K562 (cell line): ENCODE measurements at places on chromosomes 5 and 9.
A peak's percentile ranks its signal among the peaks of the same experiment; 100 is the strongest.

- no peak for DNase-seq
Observed at GRCh38 chr9:80644044-80644443, 1045.3 kb downstream of the TLE1 start.

- no peak for DNase-seq
Observed at GRCh38 chr5:77282337-77283027, 72.0 kb downstream of the PDE8B start.

DNA sequence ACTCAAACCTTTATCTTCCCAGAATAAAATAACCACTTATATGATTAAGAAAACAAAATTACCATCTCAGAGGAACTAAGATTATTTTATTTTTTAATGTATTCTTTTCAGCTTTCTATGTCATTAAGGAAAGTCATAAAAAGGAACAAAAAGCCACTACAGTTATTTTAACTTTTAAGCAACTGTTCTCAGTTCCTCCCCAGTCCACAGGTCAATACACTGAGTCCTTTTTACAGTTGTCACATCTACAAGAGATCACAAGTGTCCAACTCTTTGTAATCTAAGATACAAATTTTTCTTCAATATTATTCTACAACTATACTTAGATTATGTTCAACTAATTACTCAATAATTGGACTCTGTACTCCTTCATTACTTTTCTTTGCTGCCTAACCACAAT, 782.8 kb upstream of the ACO1 start:
- DNase-seq: no peak

GRCh38 chr9:96078897-96079490, 203.5 kb downstream of the ERCC6L2 start:
- DNase-seq: no peak

GRCh38 chr5:61559146-61559545, 227.1 kb downstream of the ZSWIM6 start:
- no peak for DNase-seq

DNA sequence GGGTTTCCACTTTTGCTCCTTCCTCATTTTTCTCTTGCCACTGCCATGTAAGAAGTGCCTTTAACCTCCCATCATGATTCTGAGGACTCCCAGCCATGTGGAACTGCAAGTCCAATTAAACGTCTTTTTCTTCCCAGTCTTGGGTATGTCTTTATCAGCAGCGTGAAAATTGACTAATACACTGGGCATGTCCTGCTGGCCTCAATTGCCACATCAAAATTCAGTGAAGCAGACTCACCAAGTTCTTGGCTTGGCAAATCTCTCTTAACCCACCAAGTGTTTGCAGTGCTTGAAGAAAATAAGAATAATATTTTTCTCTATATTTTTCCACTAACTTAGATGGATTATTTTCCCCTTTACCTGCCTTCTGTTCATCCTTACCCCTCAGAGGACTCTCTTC, 212.0 kb downstream of the BRINP1 start:
- no peak for DNase-seq

- no peak for DNase-seq
Observed at GRCh38 chr5:149766460-149767280, 36.6 kb downstream of the PPARGC1B start.

- no peak for DNase-seq
Observed at GRCh38 chr5:75525344-75525743, 13.7 kb downstream of the POLK start.

GRCh38 chr5:141960449-141961323, 2.7 kb upstream of the PCDH12 start:
- peak; percentile 89 for DNase-seq

- no peak for DNase-seq
Observed at GRCh38 chr9:19583890-19584289, 175.1 kb downstream of the ACER2 start.

- no peak for DNase-seq
Observed at GRCh38 chr5:145937432-145938250, 1.3 kb downstream of the SH3RF2 start.

- no peak for DNase-seq
Observed at GRCh38 chr5:125409234-125409860, 662.9 kb upstream of the ZNF608 start.

- DNase-seq: no peak
Observed at GRCh38 chr9:128253140-128253990, 22.4 kb downstream of the GOLGA2 start.

- no peak for DNase-seq
Observed at GRCh38 chr9:116081435-116082115, 72.0 kb upstream of the PAPPA start.

- no peak for DNase-seq
Observed at GRCh38 chr5:102782217-102782872, 27.2 kb downstream of the PAM start.

DNA sequence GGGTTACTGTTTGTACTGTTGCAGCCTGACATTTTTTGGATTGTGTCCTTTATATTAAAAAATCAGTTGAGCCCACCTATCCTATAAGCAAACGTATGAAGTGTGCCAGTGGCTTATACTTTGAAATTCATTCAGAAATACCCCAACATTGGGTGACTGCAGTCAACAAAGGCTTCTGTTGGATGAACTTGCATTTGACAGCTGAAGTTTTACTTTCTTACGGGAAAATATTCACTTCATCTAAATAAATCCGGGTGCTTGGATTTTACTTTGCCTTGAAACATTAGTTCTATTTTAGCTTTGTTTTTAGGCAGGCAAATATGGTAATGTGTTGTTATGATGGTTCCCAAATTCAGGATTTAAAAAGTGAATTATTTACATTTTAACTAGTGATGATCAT, 21.7 kb downstream of the EXOSC2 start:
- DNase-seq: no peak

- DNase-seq: peak; percentile 7
Observed at GRCh38 chr9:87148331-87149104, 201.2 kb upstream of the GAS1 start.

- no peak for DNase-seq
Observed at GRCh38 chr9:107970726-107971125, 481.2 kb upstream of the KLF4 start.

- no peak for DNase-seq
Observed at GRCh38 chr9:90308691-90309090, 333.9 kb downstream of the DIRAS2 start.

DNA sequence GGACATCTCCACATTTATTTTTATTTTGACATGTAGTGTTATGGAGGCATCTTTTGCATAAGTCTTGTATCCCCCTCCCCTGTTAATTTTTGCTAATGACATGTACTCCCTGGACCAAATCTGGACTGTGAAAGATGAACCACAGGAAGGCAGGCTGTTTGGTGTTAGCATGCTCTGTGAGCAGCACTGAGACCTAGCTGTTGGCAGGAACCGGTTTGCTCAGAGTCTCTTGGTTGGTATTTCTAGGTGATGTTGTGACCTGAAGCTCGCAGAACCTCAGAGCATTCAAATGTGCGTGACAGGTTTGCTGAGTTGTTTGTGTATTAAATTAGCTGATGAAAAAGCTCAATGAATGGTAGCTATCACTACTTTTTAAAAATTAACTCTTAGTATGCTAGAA, 53.6 kb upstream of the PHF2 start:
- no peak for DNase-seq

GRCh38 chr5:66929995-66930394, 266.6 kb downstream of the CD180 start:
- no peak for DNase-seq

DNA sequence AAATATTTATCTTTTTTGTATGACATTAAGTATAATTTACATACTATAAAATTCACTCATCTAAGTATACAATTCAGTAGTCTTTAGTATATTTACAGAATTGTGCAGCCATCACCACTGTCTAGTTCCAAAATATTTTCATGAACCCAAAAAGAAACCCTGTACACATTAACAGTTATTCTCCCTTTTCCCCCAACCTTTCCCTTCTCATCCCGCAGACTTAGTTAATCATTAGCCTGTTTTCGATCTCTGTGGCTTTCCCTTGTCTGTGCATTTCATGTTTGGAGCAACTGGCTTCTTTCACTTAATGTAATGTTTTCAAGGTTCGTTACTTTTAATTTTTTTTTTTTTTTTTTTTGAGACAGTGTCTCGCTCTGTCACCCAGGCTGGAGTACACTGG, 37.5 kb downstream of the MTREX start:
- no peak for DNase-seq

GRCh38 chr9:29740518-29740917, 2167.2 kb upstream of the C9orf72 start:
- DNase-seq: no peak

- no peak for DNase-seq
Observed at GRCh38 chr5:10625700-10626472, 62.0 kb downstream of the ANKRD33B start.

DNA sequence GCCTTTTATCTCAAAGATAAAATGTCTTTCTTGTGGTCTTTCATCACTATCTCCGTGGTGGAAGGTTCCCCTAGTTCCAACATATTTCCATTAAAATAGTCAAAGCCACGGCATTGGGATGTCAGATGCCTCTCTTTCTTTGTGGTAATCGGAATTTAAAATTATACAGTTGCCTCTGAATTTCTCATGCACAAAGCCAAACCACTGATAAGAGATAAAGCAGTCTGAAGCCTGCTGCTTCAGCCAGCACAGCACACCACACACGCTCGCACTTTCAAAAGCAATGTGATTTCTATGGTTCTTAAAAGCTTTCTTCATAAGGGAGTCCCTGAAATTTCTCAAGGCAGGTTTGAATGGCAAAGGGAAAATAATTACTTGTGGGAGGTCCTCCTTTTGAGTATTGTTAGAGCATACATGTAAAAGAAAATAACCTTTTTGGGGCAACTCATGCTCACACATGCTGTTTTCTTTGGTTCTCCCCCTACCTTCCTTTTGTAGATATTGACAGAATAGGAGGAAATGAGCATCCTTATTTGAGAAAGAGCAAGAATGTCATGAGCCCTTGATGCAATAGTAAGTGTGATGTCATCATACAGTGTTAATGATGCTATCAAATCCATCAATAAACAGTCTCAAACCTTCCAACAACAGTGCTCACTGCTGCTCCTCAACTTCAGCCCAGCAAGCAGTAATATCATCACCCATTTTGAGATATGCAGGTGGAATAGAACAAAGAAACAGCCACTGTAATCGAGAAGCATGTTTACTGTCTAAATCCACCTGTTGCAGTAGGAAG, 85.7 kb upstream of the PPP1R2B start:
- DNase-seq: no peak

DNA sequence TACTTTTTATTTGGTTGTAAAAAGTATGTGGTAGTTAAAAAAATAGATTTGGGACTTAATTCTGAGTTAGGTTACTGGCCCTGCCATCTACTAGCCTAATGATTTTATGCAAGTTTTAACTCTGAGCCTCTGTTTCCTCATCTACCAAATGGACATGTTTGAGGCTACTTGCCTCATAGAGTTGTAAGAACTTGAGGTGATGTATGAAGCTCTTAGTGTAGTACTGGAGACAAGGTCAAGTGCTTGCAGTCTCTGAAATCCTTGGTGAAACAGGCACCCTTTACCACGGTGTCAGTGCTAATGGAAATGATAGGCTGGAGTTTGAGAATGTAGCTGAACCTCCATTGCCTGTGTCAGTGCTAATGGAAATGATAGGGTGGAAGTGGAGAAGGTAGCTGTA, 15.3 kb downstream of the GPR107 start:
- no peak for DNase-seq

DNA sequence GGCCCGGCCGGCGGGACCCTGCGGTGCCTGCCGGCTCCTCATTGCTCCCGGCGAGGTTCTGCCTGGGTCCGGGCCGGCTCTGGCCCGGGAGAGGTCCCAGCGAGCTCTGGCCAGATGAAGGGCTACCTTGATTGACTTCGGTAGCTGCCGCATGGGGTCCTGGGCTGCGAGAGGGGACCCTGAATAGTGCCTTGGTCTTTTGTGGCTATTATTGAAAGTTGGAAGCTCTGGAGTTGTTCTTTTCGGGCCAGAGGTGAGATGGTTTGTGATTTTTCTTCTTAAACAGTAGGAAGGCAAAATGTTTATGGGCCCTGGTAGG, 635 bp downstream of the NAA35 start:
- no peak for DNase-seq

DNA sequence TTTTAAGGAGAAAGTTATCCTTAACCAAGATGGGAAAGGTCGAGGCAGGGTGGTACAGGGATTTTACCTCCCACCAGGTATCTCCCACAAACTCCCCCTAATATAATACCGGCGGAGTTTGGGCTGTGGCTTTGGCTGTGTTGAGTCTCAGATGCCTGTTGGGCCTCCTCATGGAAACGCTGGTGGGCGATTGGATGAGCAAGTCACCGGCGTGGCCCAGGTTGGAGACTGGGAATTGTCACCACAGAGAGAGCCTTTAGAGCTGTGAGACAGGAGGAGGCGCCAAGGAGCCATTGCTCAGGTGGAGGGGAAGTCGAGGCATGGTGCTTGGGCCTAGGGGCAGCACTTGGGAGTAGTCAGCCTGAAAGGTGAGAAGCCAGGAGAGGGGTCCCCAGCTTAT, 3.4 kb upstream of the CAMSAP1 start:
- no peak for DNase-seq

GRCh38 chr5:139710319-139711066, 62.3 kb downstream of the CXXC5 start:
- peak; percentile 80 for DNase-seq

DNA sequence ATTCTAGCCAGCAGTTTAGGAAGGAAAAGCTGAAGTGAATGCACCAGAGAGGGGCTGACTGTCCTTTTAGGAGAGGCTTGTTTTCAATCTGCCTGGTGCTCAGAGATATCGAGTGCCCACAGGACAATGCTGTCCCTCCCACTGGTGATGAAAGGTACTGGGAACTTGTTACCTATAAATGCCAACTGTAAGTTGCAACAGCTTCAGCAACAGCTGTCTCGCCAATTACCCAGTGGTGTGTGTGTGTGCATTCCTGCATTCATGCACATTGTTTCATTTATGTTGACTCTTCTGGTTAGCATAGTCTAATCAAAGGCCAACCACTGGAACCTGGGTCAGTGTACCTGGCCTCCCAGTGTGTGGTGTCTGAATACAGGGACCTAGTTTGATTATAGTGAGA, 161.1 kb downstream of the CSNK1G3 start:
- DNase-seq: no peak

DNA sequence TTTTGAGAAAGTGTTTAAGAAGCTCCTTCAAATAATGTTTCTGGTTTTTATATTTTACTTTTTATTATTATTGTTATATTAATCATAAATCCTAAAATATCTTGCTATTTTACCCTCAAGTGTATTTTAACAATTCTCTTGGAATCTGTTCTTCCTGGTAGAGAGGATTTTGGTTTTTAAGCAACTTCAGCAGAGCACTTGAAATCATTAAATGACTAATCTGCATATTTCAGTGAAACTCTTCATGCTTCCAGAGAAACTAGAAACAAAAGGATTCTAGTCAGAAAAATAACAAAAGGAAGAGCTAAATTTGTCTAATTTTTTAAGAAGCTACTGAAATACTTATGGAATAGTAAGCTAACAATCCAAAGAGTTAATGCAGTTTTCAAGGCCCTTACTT, 1057.3 kb downstream of the TLE1 start:
- no peak for DNase-seq

GRCh38 chr5:68818870-68819269, 274.9 kb upstream of the SLC30A5 start:
- DNase-seq: no peak
